COLO829 (cell line): ENCODE measurements at places on chromosomes 6 and 20.

DNA sequence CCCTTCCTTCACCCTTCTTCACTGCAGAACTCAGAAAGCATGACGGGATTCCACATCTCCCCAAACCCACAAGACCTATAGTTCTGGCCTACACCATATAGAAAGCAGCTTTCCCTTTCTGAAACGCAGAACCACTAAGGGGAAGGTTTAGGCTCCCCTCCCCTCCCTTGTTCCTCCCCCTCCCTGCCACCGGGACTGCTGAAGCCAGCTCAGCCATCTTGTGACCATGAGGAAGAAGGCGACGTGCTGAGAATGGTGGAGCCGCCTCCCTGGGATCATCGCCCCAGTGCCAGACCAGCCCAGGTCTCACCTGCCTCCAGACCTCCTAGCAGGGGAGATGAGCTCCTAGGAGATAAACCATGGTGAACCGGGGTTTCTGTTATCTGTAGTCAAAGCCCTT lies 19.6 kb downstream of the SERPINB6 start:
- no peak for DNase-seq

DNA sequence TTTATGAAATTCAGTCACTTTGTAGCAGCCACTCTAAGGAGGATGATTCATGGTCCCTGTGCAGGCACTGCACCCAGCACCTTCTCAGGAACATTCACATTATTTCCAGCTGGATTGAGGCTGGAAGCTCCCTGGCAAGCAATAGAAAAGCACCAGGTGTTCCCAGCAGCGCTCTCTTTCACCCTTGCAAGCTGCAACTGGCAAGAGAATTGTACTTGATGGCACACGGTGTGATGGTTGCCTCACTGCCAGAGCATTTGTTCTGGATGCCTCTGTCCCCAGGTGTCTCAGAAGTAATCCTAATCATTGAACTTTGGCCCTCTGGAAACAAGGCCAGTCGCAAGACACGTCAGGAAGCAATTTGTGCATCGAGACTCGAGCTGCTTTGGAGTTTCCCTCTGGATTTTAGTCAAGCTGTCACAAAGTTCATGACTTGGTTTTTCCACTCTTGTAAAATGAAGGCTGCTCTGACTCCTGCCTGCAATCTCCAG lies 24.9 kb upstream of the PHACTR2 start:
- no peak for DNase-seq

DNA sequence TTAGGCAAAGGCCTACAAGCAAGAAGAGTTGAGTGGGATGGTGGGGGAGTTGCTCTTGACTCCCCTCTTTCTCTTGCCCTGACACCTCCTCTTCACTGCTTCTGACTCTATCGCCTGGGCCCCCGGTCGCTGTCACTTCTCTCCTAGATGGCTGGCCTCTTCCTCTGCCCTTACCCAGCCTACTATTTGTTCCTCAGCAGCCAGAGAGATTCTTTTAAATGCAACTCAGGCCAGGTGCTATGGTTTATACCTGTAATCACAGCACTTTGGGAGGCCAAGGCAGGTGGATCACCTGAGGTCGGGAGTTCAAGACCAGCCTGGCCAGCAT lies 4.3 kb upstream of the PDYN start:
- DNase-seq, result no peak

GRCh38 chr6:154852687-154853086 lies 119.5 kb downstream of the SCAF8 start:
- no peak for DNase-seq

DNA sequence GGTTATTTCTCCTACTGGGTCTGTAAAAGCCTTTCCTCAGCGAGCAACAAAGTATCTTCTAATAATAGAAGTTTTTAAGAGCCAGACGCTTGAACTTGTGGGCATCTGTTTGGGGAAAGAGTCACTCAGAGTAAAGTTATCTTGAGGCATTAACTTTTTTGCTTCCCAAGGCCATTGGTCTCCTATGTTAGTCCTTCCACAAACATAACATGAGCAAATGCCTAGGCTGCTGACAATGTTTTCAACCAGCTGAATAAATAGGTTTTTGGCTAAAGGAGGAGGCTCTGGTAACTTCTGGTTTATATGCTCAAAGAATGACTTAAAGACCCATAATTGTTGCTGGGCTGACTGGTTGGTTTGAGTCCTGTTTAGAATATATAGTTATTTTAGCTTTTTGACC lies 213.5 kb upstream of the SYNCRIP start:
- DNase-seq, result no peak

- no peak for DNase-seq
Measured at GRCh38 chr20:22861990-22862389, 173.1 kb upstream of the SSTR4 start.

GRCh38 chr6:21596949-21597682 lies 3.6 kb downstream of the SOX4 start:
- peak; percentile 49 for DNase-seq

GRCh38 chr20:59939879-59940128 lies 301 bp downstream of the PPP1R3D start:
- DNase-seq, result no peak

- DNase-seq, result no peak
Measured at GRCh38 chr6:83509441-83509840, 2.9 kb upstream of the PRSS35 start.

DNA sequence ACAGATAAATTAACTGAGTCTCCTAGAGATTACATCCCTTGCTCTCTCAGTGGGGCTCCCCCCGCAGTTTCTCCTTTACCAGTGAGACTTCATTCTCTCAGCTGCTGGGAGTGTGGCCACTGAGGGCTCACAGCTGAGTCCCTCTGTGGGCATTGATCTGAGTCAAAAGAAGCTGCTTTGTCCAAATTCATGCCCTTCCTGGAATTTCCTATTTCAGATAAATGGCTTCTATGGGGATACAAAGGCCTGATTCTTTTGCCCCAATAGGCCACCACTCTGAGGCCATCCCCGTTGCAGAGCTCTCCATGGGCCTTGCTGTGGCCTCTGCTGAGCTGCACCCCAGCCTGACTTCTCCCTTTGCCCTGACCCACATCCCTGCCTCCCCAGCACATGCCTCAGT lies 10.0 kb downstream of the CST5 start:
- no peak for DNase-seq

- no peak for DNase-seq
Measured at GRCh38 chr6:89320012-89320559, 5.0 kb upstream of the GABRR2 start.

DNA sequence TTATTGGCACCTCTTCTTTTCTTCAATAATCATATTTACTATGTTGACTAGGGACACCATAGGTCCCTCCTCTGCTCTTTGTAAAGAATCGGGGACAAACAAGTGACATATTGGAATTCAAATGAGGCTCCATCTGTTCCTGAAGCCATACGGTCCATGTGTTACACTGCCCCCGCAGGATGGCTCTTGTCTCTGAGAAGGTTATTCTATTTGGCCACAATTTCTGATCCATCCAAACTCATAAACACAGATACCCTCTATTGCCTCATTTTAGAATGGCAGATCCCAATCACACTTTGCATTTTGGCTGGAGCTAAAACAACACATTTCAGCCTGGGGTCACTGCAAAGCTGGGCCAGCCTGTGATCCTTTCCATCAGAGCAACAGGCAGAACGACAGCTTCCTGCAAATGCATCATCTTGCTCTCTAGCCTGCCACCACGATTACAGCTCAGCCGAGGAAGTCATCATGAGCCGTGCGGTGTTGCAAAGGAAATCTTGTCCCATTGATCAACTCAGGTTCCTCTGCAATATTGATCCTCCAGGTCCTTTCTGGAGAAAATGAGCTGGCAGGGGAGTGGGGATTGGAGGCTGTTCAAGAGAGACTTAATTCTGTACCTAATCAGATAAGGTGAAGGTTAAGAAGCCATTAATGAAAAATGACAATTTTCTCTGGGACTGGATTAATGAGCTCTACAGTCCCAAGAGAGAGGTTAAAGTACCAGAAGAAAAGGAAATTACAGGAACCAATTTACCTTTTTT lies 73.1 kb downstream of the AGPAT4 start:
- no peak for DNase-seq

DNA sequence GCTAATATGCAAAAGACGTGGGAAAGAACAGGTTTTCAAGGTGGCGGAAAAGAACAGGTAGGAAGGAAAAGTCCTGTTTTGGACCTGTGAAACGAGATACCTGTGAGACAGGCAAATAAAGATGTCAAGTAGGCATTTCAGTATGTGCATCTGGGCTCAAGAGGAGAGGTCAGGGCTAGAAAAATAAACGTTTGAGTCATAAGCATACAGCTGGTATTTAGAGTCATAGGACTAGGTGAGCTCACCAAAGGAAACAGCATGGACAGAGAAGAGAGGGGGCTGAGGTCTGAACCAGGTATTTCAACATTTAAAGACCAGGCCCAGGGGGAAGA lies 14.9 kb downstream of the MTFR2 start:
- no peak for DNase-seq

GRCh38 chr6:89111933-89112332 lies 5.9 kb downstream of the SRSF12 start:
- no peak for DNase-seq

- DNase-seq, result no peak
Measured at GRCh38 chr6:111410371-111410770, 72.6 kb downstream of the REV3L start.

DNA sequence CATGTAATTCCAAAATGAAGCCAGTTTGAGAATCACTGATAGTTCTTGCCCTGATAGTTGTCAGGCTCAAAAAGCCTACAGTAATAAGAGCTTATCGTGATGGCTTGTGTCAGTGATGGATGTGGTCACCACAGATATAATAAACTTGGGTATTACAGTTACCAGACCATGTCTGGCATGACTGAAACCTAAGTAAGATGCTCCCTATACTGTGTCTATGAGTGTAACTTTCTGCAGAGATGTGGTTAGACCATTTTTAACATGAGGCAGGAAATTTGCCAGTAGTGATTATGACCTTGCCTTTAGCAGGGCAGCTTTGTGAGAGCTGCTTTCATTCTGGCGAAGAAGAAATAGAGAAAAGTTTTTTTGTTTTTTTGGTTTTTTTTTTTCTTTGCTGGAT lies 90.2 kb downstream of the ANKS1A start:
- no peak for DNase-seq

- DNase-seq, result no peak
Measured at GRCh38 chr6:36730424-36731380, 33.1 kb downstream of the RAB44 start.
